ENCODE measurements at places on chromosomes 6 and 20. TPM values are rescaled to one million over a fixed set of nuclear protein-coding genes. Genes with fewer than 3 reads are reported as not detected.

DNA sequence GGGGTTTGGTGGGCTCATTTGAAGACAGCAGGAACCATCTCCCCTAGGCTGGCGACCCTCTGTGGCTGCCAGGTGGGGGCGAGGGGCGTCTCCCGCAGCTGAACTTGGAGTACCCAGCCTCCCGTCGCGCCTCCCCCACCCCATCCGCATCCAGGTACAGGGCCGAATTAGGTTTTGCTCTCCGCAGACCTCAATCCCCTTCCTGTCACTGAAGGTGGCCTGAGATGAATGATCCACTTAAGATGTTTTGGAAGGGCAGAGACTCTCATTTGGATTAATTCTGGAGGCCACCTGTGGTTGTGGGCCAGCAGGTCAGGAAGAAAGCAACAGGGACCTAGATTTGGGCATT, 493 bp downstream of the CD83 start:
- no peaks in the 10 kb centered on the region for H3K27me3 ChIP-seq
- peak overlapping the region; percentile 89 for H3K4me3 ChIP-seq
- peak overlapping the region; percentile 91 for H3K27ac ChIP-seq
- no peaks in the 10 kb centered on the region for H3K36me3 ChIP-seq

- no peak overlapping the region for H3K27ac ChIP-seq
- H3K4me3 ChIP-seq: no peak overlapping the region
- DNase-seq: no peak
- no peaks in the 10 kb centered on the region for H3K4me1 ChIP-seq
- H3K27me3 ChIP-seq: no peaks in the 10 kb centered on the region
Measured at GRCh38 chr6:79377047-79377446, 142.6 kb upstream of the HMGN3 start.

Gene HSPA12B
- 0.10 TPM for total RNA-seq

Gene SRF
- 33.7 TPM for total RNA-seq

Gene SSTR4
- not detected for total RNA-seq

DNA sequence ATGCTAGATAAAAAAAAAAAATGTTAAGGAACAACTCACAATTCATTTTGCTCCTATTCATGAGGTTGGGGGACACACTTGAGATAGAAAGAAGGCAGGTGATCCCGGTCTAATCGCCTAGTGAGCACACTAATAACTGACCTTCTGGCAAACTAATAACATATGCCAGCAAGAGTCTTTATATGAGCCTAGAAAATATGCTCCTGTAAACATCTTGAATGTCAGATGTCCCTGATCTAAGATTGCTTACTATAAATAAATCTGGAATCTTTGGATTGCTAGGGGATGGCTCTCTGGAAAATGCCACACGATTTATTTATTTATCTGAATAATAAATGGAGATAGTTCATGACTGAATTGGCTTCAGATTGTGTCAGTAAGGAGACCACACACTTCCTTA, 821.9 kb downstream of the GRIK2 start:
- H3K4me3 ChIP-seq: no peak overlapping the region
- no peaks in the 10 kb centered on the region for H3K27me3 ChIP-seq
- H3K27ac ChIP-seq: no peak overlapping the region
- no peaks in the 10 kb centered on the region for H3K4me1 ChIP-seq

Gene MAS1L
- total RNA-seq: not detected

- no peak for DNase-seq
- peaks cover 3% of the 10 kb centered on the region for H3K4me1 ChIP-seq
- no peaks in the 10 kb centered on the region for H3K27me3 ChIP-seq
- H3K36me3 ChIP-seq: peaks cover 3% of the 10 kb centered on the region
Measured at GRCh38 chr20:37294262-37294981, 5.0 kb downstream of the MANBAL start.

Gene CST4
- total RNA-seq: not detected

DNA sequence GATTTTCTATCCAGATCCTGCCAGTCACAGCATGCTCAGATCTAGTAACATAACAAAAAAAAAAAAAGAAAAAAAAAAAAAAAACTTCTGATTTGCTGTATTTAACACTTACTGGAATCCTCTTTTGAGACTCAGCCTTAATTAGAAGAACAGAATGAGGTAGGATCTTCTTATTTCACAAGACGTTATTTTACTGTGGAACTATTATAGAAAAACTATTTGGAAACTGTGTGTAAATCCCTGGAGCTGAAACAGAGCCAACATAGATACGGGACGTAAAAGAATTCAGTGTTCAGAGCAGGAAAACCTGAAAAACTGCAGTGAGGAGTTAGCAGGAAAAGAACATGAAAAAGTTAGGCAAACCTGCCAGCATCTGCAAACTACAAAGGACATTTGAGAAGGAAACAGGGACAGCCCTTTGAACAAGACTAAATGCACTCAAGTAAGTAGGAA, 3.4 kb upstream of the ZNF217 start:
- H3K4me1 ChIP-seq: peaks cover 22% of the 10 kb centered on the region
- H3K27ac ChIP-seq: peak overlapping the region; percentile 92
- H3K4me3 ChIP-seq: no peak overlapping the region
- no peaks in the 10 kb centered on the region for H3K27me3 ChIP-seq

GRCh38 chr6:16184129-16184528, 54.3 kb upstream of the GMPR start:
- H3K4me1 ChIP-seq: peaks cover 4% of the 10 kb centered on the region
- no peak for DNase-seq
- no peak overlapping the region for H3K4me3 ChIP-seq
- H3K36me3 ChIP-seq: no peaks in the 10 kb centered on the region
- no peaks in the 10 kb centered on the region for H3K27me3 ChIP-seq
- H3K27ac ChIP-seq: no peak overlapping the region

- no peak for DNase-seq
- no peaks in the 10 kb centered on the region for H3K4me1 ChIP-seq
- no peak overlapping the region for H3K27ac ChIP-seq
- H3K36me3 ChIP-seq: no peaks in the 10 kb centered on the region
- H3K4me3 ChIP-seq: no peak overlapping the region
- H3K27me3 ChIP-seq: no peaks in the 10 kb centered on the region
Measured at GRCh38 chr20:7714549-7714948, 225.7 kb downstream of the HAO1 start.

Gene ERVFRD-1
- not detected for total RNA-seq

DNA sequence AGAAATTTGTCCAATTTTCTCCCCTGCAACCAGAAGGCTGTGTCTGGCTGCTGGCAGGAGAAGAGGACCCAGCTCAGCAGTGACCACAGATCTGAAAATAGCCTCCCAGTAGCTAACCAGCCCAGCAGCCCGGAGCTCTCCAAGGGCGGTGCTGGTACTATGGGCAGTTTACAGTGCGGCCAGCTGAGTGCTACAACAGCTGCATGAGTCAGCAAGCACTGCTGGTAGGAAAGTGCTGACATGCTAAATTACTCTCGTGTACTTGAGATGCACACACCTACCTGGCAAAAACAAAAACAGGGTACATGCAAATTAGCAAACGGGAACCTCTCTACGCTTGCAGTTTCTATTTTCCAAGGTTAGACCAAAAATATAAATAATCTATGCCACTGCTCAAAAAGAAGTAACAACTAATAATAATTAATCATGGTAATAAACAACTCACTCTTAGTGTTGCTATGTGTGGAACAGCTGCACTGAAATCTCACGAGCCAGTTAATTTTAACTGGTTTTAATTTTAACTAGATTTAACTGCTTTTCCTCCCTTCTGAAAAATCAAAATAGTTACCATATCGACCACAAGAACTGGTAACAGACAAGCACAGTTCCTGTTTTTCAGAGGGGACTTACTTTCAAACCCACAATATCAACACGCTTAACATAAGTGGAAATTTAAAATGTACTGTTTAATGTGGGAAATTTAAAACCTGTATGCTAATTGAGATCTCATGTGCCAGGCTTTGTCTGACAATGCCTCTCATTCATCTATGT, 10.8 kb downstream of the BACH2 start:
- peak; percentile 25 for DNase-seq
- H3K27me3 ChIP-seq: no peaks in the 10 kb centered on the region
- H3K4me3 ChIP-seq: peak overlapping the region; percentile 67
- H3K27ac ChIP-seq: peak overlapping the region; percentile 70
- no peaks in the 10 kb centered on the region for H3K36me3 ChIP-seq
- peaks cover 36% of the 10 kb centered on the region for H3K4me1 ChIP-seq

DNA sequence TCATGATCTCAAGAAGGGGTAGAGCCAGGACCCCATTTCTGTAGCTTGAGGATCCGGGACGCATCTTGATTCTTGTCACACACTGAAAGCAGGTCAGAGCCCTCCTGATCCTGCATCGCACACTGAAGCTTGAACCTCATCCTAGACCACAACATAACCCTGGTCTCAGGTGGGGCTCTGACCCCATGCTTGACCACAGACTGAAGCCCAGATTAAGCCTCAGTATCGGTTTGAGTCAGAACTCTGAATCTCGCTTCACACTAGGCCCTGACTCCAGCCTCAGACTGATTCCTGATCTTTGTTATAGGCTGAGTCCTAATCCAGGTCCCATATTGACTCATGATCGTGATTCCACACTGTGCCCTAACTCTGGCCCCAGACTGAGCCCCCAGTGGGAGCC, 8.5 kb upstream of the RSPO4 start:
- no peaks in the 10 kb centered on the region for H3K36me3 ChIP-seq
- no peak overlapping the region for H3K4me3 ChIP-seq
- no peak overlapping the region for H3K27ac ChIP-seq
- DNase-seq: no peak
- no peaks in the 10 kb centered on the region for H3K4me1 ChIP-seq
- H3K27me3 ChIP-seq: peaks cover 18% of the 10 kb centered on the region

Gene FITM2
- total RNA-seq: 7.2 TPM

DNA sequence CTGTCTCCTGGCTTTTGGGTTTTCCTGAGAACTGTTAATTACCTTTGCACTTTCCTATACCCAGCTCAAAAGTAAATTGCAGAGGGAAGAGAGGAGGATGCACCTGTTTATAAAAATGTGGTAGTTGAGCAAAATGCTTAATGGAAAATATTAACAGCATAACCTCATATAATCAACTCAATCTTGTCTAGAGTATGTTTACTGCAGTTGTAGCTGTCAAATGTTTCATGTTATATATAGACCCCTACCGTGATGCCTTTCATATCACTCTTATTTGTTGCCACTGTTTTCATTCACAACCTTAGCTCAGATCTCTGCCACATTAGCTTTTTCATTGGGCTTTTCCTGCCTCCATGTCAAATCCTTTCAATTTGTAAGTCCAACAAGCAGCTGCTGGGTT, 36.0 kb downstream of the ANKRD6 start:
- H3K36me3 ChIP-seq: no peaks in the 10 kb centered on the region
- H3K4me3 ChIP-seq: no peak overlapping the region
- no peaks in the 10 kb centered on the region for H3K4me1 ChIP-seq

DNA sequence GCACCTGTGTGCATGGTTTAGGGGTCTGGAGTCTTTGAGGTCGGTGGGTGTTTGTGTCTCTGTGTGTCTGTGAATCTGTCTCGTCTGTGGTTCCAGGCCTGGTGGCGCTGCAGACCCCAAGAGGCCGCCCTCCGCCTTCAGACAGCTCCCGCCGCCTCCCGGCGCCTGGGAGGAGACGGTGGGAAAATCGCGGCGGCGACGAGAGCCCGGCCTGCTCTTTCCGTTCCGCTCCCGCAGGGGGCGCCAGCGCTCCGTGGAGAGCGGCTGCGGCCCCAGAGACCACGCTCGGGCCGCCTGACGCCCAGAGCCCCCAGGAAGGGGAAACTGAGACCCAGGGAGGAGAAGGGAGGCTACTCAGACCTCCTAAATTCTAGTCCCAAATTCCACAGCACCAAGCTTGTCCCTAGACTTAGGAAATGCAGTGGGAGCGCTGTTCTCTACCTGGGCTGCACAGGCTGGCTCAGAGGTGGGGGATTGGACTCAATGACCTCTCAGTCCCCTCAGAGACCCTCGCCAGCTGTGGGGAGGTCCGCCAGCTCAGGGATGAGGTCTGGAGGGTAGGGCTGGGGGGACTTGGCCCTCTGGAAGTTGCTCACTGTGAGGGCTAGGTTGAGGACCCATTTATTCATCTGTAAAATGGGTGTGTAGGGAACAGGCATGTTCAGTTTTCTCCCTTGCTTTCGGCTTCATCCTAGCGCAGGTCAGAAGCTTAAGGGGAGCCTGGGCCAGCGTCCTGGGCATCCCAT, 36.9 kb upstream of the BLCAP start:
- no peaks in the 10 kb centered on the region for H3K4me1 ChIP-seq
- no peak overlapping the region for H3K27ac ChIP-seq
- H3K36me3 ChIP-seq: no peaks in the 10 kb centered on the region
- peak; percentile 38 for DNase-seq
- H3K27me3 ChIP-seq: peaks cover 60% of the 10 kb centered on the region
- no peak overlapping the region for H3K4me3 ChIP-seq

Gene LAMA5
- total RNA-seq: 0.48 TPM

- no peak overlapping the region for H3K27ac ChIP-seq
- DNase-seq: no peak
- no peaks in the 10 kb centered on the region for H3K4me1 ChIP-seq
- no peaks in the 10 kb centered on the region for H3K36me3 ChIP-seq
- H3K27me3 ChIP-seq: no peaks in the 10 kb centered on the region
Measured at GRCh38 chr6:88749849-88750248, 213.6 kb downstream of the RNGTT start.

DNA sequence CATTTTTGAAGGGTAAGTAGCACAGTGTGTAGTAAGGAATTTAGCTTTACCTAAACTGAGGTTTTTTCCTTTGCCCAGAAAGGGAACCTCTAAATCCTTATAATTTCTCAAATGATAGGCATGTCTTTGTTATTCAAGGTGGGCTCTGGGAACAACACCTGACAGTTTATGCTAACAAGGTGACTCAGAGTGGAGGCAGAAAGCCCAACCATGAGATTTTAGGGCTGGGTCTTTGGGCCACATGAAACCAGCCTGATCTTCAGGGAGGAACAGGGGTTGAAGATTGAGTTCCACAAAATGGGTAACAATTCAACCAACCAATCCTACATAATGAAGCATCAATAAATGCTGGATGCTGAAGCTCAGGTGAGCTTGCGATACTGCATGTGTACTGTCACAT, 46.6 kb downstream of the PRSS35 start:
- DNase-seq: no peak
- H3K4me3 ChIP-seq: no peak overlapping the region
- no peaks in the 10 kb centered on the region for H3K4me1 ChIP-seq
- no peaks in the 10 kb centered on the region for H3K36me3 ChIP-seq
- no peaks in the 10 kb centered on the region for H3K27me3 ChIP-seq

GRCh38 chr6:6798448-6798860, 209.9 kb downstream of the LY86 start:
- H3K4me1 ChIP-seq: peaks cover 8% of the 10 kb centered on the region
- H3K27me3 ChIP-seq: no peaks in the 10 kb centered on the region
- no peak overlapping the region for H3K27ac ChIP-seq
- DNase-seq: no peak

GRCh38 chr20:17683218-17684076, 1.4 kb upstream of the RRBP1 start:
- H3K4me1 ChIP-seq: peaks cover 3% of the 10 kb centered on the region
- no peak overlapping the region for H3K27ac ChIP-seq
- H3K36me3 ChIP-seq: no peaks in the 10 kb centered on the region
- peaks cover 25% of the 10 kb centered on the region for H3K27me3 ChIP-seq
- DNase-seq: no peak
- peak overlapping the region; percentile 73 for H3K4me3 ChIP-seq

DNA sequence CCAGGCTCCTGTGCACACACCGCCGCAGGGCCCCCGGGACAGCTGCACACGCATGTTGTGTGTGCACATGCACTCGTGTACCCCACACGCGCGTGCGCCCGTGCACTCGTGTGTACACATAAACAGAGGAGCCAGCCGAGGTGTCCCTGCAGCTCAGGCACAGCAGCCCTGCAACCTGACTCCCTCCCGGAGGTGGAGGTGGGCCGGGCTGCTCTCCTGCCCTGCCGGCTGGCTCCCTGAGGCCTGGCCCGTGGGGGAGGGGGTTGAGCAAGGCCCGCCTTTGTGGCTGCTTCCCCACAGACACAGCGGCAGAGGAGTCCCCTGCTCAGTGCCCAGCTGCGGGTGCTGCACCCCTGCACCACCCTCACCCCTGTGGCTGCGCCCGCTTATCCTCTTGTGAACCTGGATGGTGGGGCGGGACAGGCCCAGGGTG, 624 bp downstream of the RBBP8NL start:
- H3K27me3 ChIP-seq: peaks cover 55% of the 10 kb centered on the region
- no peaks in the 10 kb centered on the region for H3K4me1 ChIP-seq
- DNase-seq: no peak
- no peaks in the 10 kb centered on the region for H3K36me3 ChIP-seq
- no peak overlapping the region for H3K4me3 ChIP-seq
- H3K27ac ChIP-seq: no peak overlapping the region

Gene SYCP2
- 3.0 TPM for total RNA-seq
